Renal cortical epithelial cell (primary cell): ENCODE measurements at places on chromosomes 3 and 15. TPM values are rescaled to one million over a fixed set of nuclear protein-coding genes. Genes with fewer than 3 reads are reported as not detected.

The TMEM207 gene
- total RNA-seq: not detected in 2 replicates

The C3orf49 gene
- not detected in 2 replicates for total RNA-seq

DNA sequence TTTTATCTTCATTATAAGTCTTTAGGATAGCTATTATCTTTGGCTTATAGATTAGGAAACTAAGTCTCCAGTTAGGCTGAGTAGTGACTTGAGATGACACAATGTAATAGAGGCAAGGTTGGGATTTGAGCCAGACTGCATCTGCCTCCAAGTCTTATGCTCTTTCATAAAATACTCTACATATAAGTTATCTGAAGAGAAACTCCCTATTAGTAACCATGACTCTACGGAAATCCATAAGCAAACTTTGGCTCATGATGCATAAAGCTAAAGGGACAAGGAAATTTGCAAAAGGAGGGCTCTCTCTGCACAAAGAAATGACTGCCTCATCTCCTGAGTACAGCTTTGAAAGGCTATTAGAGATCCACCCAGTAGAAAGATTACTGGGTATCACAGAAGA is 77.6 kb upstream of the FRMD4B start:
- no peak for DNase-seq

GRCh38 chr3:58963928-58964503 is 85.8 kb downstream of the CFAP20DC start:
- DNase-seq: peak; percentile 43

DNA sequence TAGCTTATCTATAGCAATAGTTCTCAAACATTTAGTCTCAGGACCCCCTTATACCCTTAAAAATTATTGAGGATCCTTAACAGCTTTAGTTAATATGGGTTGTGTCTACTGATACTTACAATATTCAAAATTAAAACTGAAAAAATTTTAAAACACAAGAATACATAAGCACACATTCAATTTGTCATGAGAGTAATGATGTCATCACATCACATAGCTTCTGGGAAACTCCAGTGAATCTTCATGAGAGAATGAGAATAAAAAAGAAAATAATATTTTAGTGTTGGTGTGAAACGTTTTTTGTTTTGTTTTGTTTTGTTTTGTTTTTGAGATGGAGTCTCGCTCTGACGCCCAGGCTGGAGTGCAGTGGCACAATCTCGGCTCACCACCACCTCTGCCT is 25.2 kb upstream of the ACP3 start:
- DNase-seq: no peak
